ENCODE measurements at places on chromosomes 7 and 10.

DNA sequence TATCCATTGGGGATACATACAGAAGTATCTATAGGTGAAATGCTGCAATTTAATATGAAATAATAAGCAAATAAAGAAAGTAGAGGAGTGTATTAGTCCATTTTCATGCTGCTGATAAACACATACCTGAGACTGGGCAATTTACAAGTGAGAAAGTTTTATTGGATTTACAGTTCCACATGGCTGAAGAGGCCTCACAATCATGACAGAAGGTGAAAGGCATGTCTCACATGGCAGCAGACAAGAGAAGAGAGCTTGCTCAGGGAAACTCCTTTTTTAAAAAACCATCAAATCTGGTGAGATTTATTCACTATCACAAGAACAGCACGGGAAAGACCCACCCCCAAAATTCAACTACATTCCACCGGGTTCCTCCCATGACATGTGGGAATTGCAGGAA is 82.8 kb upstream of the TRIM24 start:
- DNase-seq, result no peak

DNA sequence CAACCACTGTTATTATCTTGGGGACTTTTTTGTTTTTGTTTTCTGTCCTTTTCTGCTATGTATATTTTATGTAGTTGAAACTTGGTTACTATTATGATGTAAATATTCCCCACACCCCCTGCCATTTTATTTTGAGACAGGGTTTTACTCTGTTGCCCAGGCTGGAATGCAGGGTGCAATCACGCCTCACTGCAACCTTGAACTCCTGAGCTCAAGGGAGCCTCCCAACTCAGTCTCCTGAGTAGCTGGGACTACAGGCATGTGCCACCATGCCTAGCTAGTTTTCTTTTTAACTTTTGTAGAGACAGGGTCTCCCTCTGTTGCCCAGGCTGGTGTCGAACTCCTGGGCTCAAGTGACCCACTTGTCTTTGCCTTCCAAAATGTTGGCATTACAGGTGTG is 18.0 kb downstream of the GSTO2 start:
- DNase-seq, result no peak

- DNase-seq, result no peak
Measured at GRCh38 chr10:27717224-27717623, 28.4 kb downstream of the MKX start.

GRCh38 chr7:78327718-78328117 is 529.1 kb downstream of the PHTF2 start:
- DNase-seq, result no peak

GRCh38 chr7:85396676-85397075 is 209.8 kb upstream of the SEMA3D start:
- DNase-seq, result no peak

GRCh38 chr7:13016036-13016581 is 328.7 kb downstream of the ARL4A start:
- DNase-seq, result no peak

GRCh38 chr10:96044736-96045135 is 1.4 kb downstream of the CCNJ start:
- peak; percentile 67 for DNase-seq

GRCh38 chr7:120920591-120921274 is 29.8 kb upstream of the ING3 start:
- no peak for DNase-seq

- DNase-seq, result peak; percentile 33
Measured at GRCh38 chr7:46352004-46352954, 431.2 kb upstream of the IGFBP3 start.

DNA sequence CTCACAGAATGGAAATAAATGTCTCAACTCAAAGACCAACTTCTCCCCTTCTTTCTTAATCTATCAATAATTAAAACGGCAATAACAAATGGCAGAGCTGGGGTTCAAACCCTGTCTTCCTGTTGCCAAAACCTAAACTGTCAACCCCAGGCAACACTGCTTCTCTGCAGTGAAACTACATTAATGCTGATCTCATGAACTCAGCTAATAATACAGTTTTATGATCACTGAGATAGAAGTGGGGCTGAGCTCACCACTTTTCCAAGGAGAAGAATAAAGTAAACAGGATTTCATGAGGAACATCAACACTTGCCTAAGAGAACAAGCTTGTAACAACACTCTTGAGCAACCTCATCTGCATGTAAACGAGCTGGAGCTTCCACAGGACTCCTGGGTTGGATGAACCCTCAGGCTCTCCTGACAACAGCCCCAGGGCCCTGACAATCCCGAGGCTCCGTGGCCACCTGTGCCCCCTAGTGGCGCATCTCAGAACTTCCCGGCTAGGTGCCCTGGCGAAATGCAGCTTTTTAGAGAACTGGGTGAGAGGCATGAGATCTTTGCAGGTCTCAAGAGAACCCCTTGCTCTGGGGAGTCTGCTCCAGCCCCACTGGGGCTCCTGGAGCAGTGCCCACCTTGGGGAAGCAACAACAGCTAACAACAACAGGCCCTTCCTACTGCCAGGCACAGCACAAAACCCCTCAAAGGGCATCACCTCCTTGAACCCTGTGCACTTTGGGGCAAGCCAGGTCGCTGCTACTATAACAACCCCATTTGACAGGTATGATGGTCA is 169.3 kb downstream of the SH3PXD2A start:
- DNase-seq, result peak; percentile 88

DNA sequence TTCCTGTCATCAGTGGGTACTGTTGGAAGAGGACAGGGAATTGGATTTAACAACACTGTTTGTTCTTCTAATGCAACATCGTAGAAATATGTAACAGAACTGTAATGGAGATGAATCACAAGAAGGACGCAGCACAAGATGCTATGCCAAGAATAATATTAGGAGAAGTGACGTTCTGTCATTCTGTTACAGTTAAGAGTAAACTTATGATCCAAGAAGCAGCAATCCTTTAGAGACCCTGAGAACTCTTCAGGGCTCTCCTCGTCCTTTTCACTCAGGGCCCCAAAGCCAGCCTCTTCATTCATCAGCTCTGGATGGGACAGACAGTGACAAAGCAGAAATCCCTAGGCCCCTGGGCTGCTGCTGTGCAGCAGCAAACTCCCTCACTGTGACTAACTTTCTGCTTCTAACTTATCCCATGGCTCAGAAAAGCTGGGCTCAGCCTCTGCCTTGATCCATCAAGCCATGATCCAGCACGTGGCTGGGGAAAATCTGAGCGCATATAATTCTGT is 8.7 kb upstream of the IL6 start:
- no peak for DNase-seq

GRCh38 chr7:23234569-23235296 is 11.8 kb upstream of the GPNMB start:
- DNase-seq, result no peak

DNA sequence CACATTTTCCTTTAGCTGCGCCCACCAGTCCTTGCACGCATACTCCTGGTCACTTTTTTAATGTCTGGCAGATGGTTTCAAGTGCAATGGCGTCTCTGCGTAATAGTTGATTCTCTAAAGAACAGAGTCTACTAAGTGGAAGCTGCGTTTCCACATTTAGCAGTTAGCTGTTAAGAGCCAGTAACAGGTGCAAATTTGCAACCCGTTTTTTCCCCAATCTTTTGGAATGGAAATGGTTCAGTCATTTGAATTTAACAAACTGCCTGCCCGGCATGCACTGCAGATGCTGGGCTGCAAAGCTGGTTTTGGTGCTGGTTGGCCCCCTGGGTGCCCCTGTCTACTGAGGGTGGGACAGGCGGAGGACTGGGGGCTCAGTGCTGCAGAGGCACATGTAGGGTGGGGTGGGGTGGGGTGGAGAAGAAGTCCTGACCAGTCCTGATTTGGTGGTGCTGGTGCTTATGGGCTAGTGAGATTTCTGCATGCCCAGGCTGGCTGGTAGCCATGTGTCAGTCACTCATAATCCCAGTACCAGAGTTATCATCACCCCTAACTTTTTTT is 43.9 kb downstream of the CUX1 start:
- no peak for DNase-seq

DNA sequence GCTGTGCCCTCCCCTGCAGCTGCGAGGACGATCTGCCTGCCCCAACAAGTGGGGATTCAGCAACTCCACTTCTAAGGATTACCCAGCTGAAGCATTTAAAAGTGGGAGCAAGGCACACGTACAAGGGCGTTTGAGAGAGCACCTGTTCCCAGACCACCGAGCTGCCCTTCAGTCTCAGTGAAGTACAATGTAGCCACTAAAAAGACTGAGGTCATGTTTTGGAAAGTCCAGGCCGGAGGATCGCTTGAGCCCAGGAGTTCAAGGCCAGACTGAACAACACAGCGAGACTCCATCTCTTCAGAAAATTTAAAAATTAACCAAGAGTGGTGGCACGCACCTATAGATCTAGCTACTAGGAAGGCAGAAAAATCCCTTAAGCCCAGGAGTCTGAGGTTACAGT is 14.7 kb downstream of the NOS3 start:
- no peak for DNase-seq

DNA sequence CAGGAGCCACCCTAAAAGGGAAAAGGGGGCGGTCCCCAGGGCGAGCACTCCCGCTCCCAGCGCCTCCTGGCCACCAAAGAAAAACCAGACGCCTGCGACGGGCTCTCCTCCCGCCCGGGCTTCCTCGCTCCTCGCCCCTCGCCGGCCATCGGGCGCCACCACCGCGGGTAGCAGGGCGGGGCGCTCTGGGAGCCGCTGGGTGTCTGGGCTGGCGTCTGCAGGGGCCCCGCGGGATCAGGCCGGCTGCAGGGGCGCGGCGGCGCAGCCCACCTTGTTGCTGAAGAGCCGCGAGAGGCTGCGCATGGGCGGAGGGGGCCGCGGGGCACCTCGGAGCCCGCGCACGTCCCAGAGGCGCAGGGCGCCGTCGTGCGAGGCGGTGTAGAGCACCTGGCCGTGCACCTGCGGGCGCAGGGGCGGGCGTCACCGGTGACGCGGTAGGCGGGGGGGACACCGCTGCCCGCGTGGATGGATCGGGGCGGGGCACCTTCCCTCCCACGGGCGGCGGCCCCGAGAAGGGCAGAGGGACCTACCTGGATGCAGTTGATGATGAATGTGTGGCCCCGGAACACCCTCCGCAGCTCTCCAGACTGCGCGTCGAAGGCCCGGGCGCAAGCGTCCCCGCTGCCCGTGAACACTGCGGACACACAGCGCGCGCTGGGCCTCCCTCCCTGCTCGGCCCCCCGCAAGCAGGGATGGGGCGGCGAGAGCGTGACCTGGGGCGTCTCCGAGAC is 28.3 kb downstream of the WDR86 start:
- no peak for DNase-seq

- peak; percentile 60 for DNase-seq
Measured at GRCh38 chr7:93196336-93196735, 29.9 kb downstream of the HEPACAM2 start.

GRCh38 chr7:51325261-51325676 is 8.7 kb upstream of the COBL start:
- no peak for DNase-seq

- DNase-seq, result no peak
Measured at GRCh38 chr7:80277434-80278427, 143.1 kb downstream of the GNAI1 start.

GRCh38 chr7:34060196-34060947 is 155.0 kb downstream of the BMPER start:
- no peak for DNase-seq

GRCh38 chr7:103547451-103548284 is 101.7 kb upstream of the SLC26A5 start:
- DNase-seq, result no peak

DNA sequence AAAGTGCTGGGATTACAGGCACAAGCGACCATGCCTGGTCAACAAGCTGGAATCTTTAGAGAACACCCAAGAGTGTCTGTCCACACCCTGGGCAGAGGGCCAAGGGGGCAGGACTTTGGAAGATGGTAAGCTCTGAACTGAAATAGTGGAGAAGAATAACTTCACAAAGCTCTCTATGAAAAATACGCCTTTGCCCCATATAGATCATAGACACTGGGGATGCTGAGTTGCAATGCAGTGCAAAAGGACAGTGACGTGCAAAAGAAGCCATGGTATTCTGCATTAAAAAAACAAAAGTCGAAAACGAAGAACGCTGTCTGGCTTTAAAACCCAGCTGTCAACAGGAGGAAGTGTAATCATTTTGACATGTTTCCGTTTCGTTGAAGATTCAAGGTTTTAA is 353.6 kb downstream of the CALN1 start:
- DNase-seq, result peak; percentile 52

- peak; percentile 25 for DNase-seq
Measured at GRCh38 chr10:123009105-123009820, 457 bp downstream of the ACADSB start.

DNA sequence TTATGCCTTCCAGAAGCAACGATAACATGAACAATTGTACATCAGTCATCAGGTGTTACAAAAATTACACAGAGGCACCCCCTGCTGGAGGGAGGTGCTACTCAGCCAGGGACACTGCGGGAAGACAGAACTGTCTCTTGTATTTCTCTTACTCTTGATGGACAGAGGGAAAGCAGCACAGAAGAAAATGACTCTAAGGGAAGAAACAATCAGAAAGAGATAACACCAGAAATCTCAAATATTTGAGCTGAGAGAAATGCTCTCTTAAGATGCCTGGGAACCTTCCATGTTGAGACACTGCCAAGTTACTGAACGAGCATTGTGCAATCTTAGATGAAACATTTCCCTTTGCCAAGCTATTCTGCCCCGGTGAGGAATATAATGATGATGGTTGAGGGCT is 227.6 kb upstream of the NPSR1 start:
- no peak for DNase-seq

GRCh38 chr7:130305433-130306042 is 12.6 kb downstream of the CPA4 start:
- no peak for DNase-seq

- peak; percentile 65 for DNase-seq
Measured at GRCh38 chr7:93374345-93374940, 142.3 kb downstream of the VPS50 start.

- peak; percentile 65 for DNase-seq
Measured at GRCh38 chr7:131548371-131548770, 8.1 kb downstream of the PODXL start.

GRCh38 chr10:113273181-113274163 is 279.4 kb upstream of the HABP2 start:
- DNase-seq, result peak; percentile 84

DNA sequence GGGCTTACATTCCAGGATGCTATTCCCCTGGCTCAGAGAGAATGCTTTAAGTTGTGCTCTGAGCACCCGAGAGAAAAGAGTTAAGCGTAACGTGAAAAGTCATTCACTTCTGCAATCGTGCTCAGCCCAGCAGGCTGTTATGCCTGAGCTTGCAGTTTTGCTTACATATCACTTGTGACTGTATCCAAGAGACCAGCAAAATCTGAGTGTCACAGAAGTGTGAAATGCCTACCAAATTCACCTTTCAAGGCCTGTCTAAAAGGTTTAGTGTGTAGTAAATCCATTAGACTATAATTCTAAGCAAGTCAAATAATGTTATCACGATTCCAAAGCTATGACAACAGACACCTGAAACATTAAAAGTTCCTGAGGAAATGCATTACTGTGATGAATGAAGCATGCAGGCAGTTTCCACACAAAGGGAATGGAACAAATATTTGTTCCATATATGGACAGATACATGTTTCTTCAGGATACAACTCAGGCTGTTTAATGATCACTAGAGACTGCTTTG is 20.1 kb downstream of the ITGB1 start:
- peak; percentile 46 for DNase-seq

DNA sequence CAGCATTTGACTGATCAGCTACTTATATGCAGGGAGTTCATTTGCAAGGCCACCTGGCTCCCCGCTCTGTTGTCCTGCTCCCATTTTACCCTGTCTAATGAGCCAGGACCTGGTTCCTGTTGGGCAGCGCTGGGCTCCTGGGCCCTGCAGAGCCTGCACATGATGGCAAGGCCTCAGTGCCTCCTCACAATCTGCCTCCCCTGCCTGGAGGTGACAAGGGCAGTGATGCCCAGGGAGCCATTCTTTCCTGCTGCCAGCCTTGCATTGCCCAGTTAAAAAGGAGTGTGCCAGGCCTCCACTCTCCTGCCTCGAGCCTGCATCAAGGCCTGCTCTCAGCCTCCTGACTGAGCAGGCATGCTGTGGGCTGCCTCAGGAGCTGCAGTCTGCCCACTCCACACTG is 28.5 kb downstream of the CHAT start:
- no peak for DNase-seq

Measured in Kasumi-1 (cell line).